ENCODE measurements at places on chromosomes 6 and 20.

- no peak for DNase-seq
Observed at GRCh38 chr6:20483887-20484497, 50.3 kb upstream of the CDKAL1 start.

GRCh38 chr6:136968837-136969236, 46.7 kb downstream of the SLC35D3 start:
- no peak for DNase-seq

GRCh38 chr20:63402860-63403220, 41.7 kb upstream of the CHRNA4 start:
- DNase-seq: no peak

GRCh38 chr6:14644381-14644780, 526.8 kb downstream of the CD83 start:
- no peak for DNase-seq

DNA sequence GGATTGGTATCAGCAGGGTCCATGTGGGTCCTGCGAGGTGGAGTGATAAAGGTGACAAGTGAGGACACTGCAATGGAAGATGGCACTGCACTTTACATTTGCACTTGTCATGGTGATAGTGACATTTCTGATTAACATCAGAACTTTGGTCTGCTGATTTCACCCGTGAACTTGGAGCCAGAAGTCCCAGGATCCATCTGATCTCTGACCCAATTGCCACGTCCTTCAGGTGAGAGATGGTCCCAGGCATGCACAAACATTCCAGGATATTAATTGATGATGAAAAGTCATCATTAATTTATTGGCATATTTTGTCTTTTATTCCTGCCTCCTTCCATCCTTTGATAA, 9.8 kb upstream of the GHRH start:
- DNase-seq: no peak

DNA sequence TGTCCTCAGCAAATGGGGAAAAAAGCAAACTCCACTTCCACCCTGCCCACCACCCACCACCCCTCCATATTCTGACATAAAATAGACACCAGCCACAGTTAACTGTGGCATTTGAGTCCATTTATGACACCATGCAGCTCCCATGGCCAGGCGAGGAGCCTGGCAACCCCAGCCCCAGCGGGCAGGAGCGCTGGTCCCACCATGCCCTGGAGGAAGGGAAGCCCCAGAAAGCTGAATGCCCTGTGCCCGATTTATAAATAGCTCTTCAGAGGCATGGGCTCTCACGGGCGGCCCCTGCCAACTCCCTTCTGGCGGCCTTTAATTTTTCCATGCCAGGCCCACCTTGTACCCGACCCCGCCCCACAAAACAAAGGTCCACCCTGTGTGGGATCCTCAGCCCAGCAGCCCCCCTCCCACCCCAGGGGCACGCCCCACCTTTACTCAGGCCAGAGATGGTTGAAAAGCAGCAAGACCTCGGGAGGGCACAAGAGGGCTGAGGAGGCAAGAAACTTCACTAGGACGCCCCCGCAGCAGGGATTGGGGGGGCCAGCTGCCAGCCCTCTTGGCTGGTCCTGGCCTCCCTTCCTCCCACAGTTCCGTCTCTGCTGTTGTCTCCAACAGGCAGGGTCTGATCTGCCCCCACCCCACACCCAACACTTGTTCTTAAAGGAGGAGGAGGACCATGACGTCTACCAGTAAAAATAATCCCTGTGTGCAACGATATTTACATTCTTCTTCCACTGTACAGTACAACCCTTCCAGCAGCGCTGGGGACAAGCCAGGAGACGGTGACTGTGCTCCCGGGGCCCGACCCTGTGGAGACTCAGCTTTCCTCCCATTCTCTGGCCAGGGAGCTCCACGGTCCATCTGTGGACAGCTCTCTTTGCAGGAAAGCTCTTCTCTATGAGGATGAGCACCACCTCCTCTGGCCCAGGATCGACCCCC, 115.6 kb upstream of the CDYL start:
- no peak for DNase-seq

DNA sequence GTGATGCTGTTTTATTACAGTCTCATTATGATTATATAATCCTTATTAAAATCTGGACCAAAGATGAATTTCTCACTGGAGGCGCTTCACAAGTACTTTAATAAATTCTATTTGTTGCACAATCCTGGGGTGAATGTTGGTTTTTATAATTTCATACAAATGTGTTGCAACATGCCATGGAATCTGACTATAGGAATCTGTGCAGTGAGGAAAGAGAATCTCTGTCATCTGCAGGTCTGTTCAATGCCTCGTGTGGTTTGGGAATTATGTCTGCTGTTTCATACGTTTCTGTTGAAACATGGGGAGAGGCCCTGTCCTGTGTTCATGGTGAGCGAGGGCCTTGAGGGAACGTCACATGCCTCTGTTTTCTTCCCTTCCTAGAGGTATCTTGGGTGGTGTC, 277.3 kb downstream of the CDH4 start:
- DNase-seq: no peak

GRCh38 chr20:8640461-8640860, 428.4 kb upstream of the PLCB4 start:
- DNase-seq: no peak

DNA sequence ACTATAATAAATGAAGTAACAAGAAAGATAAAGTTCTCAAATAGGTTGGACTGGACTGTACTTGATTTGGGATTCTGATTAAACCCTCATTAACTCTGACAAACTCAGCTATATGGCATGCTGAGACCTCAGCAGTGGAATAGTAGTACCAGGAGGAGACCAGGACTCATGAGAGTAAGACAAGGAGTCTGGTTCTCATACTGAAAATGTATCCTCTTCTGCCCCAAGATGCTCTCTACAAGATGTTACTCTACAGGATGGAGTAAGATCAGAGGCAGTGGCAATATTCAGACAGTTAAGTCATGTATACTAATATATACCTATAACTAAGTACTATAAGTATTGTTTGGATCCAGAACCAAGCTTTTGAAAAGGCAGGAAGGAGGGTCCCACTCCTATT, 31.9 kb upstream of the SYNCRIP start:
- no peak for DNase-seq

DNA sequence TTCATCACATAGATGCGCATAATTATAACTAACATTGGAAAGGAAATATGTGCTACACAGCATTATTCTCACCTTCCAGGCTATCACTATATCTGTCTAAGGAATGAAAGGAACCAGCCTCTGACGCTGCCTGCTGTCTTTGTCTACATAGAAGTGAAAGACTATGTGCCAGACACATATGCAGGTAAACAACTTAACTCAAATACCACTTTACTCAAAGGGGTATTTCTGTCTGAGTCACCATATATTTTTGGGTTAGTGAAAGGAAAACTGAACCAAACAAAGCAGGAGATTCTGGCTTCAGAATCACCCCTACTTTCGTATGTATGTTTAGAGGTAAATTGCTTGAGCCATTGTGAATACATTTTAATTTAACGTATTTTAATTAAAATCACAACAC, 328.6 kb upstream of the PLCB4 start:
- no peak for DNase-seq

GRCh38 chr6:5851261-5851757, 155.4 kb downstream of the NRN1 start:
- DNase-seq: peak; percentile 65

GRCh38 chr6:46407246-46407645, 84.0 kb downstream of the RCAN2 start:
- no peak for DNase-seq

GRCh38 chr6:77633993-77634715, 18.7 kb upstream of the MEI4 start:
- no peak for DNase-seq

GRCh38 chr20:44460795-44461141, 14.9 kb upstream of the TTPAL start:
- DNase-seq: peak; percentile 16
